ENCODE measurements at places on chromosomes 12 and 14. TPM values are rescaled to one million over a fixed set of nuclear protein-coding genes. Genes with fewer than 3 reads are reported as not detected.

DNA sequence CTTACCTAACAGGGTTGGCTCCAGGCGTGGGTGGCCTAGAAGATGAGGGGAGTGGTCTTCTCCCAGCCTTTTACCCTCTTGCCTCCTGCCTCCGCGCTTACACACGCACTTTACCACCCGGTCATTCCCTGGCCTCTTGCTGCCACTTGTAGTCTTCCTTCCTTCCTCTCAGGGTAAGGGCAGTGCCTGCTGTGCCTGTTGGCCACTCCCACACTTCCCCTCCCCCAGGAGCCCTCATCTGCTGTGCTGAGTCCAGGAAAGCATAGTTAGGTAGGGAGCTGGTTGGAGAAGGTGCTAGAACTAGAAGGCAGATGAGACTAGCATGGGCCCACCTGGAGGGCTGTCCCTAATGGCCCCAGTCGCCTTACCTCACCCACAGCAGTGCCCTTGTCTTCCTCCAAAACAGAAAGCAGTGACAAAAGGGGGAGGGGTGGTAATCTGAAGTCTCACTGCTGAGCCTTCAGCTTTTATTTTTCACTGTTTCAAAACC lies 54.3 kb upstream of the SRSF5 start:
- DNase-seq: no peak

- no peak for DNase-seq
Observed at GRCh38 chr12:64582862-64583261, 27.4 kb upstream of the RASSF3 start.

DNA sequence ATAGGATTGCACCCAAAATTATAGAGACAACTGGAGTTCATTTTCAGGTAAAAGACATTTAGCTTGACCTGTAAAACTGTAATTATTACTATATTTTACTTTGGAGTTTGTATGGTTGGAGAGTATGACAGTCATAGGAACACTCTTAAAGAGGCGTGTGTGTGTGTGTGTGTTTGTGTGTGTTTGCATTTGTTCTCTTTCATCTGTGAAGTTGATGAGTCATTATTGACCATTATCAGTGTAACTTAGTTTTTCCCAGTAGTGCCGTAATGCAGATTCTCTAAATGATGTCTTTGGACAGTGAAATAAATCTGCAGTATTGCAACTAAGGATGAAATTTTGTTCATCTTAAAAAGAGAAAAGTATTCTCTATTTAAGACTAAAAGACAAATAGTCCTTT lies 13.0 kb downstream of the WASHC4 start:
- no peak for DNase-seq

DNA sequence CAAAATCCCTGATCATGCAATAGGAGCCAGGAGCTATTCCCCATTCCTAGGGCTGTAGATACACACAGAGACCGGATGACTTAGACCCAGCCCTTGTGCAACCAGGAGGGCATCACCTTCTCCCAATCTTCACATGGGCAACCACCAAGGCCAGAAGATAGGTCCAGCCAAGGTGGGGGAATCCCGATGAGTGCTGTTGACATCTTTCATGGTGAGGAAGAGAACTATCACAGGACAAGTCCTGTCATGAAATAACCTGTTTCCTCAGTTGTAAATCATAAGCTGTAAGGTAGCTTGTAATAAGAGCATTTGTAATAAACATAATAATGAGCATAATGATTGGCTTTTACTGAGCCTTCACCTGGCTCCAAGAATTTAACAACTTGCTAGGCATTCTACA lies 89.5 kb downstream of the GCH1 start:
- no peak for DNase-seq

GRCh38 chr12:26874501-26875296 lies 41.7 kb upstream of the ITPR2 start:
- DNase-seq: no peak

DNA sequence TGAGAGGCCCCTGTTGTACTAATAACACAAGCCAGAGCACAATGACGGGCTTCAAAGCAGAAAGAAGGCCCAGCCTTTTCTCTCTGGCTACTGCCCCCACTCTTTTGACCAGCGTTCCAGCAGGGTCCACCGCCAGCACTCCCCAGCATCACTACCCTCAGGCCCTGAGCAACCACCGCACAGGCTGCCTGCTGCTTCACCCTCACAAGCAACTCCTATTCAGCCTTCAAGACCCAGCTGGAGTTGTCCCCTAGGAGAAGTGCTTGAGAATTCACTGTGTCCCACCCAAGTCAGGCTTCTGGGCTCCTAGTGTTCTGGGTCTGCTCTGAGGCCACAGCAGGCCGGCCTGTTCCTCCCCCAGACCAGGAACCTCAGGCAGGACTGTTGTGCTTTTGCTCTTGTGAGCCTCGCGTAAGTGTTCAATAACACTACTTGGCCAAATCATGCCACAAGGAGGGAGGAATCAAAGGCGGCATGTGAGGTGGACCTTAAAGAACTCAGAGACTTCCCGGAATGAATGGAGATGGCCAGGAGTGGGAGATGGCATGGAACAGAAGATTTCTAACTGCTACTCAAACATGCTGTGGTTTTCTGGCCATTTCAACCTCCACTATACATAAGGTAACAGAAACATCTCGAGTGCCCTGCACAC lies 83.3 kb upstream of the GPR68 start:
- DNase-seq: no peak

DNA sequence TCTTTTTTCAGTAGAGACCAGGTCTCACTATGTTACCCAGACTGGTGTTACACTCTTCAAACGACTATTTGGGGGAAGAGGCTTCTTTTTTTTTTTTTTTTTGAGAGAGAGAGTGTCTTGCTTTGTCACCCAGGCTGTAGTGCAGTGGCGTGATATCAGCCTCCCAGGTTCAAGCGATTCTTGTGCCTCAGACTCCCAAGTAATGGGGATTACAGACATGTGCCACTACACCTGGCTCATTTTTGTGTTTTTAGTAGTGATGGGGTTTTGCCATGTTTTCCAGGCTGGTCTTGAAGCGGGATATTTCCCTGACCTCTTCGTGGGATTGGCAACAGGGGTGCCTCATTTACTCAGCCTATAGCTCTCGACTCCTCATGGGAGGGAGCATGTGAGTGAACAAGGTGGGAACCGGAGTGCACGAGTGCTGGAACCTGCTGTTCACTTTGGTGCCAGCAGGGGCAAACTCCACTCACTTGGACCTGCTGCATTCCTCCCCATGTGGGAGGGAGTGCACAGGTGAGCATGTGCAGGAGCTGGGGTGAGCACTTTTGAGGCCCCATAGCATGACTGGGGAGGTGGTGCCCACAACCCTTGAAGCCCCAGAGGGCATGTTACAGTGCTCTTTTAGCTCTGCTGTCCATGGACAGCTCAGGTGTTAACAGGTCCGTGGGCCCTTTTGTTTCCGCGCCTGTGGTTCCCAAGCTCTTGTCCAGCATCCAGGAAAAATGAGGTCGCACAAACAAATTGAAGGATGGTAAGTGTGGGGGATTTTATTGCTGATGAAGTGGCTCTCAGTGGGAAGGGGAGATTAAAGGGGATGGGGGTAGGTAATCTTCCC lies 79.1 kb upstream of the HECTD1 start:
- no peak for DNase-seq

DNA sequence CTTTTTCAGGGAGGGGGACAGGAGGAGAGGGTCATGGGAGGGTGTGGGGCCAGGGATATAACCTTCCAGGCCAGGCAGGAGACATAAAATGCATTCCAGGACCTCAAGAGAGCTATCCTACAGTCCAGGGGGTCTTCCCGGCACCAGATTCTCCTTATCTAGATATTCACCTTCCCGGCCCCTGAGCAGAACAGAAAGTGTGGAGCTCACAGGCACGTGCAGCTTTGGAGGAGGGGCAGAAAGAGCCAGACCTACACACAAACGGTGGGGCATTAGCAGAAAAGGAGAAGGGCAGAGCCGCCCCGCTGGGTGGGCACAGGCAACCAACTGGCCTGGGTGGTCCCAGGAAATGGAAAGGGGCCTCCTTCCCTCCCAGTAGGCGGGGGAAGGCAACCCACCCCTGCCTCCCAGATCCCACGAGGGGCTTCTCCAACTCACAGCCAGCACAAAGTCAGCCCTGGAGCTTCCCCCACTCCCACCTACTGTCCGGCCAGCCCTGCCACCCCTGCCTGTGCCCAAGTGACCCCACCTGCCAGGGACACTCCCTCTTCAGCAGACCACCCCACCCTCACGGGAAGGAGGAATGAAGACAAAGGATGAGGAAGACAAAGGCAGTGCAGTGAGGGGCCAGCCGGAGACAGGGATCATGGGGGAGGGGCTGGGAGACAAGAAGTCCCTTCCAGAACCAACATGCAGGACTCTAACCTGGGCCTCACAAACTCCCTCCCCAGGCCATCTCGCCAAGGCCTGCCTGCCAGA lies 33.3 kb downstream of the CCDC85C start:
- no peak for DNase-seq

DNA sequence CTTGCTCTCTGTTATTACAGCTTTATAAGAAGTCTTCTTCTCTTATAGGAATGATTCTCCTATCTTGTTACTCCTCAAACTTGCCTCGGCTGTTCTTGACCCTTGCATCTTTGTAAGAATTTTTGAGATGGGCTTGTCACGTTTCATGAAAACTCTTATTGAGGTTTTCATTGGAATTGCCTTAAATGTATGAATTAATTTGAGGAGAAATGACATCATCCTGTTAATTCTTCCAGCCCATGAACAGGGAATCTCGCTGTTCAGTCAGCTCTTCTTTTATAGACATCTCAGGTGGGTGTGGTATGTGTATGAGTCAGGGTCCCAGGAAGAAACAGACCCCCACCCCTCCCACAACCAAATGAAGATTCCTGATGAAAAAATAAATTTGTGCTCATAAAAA lies 107.1 kb upstream of the MYL2 start:
- DNase-seq: no peak

GRCh38 chr12:51829011-51829481 lies 19.5 kb downstream of the FIGNL2 start:
- DNase-seq: no peak

DNA sequence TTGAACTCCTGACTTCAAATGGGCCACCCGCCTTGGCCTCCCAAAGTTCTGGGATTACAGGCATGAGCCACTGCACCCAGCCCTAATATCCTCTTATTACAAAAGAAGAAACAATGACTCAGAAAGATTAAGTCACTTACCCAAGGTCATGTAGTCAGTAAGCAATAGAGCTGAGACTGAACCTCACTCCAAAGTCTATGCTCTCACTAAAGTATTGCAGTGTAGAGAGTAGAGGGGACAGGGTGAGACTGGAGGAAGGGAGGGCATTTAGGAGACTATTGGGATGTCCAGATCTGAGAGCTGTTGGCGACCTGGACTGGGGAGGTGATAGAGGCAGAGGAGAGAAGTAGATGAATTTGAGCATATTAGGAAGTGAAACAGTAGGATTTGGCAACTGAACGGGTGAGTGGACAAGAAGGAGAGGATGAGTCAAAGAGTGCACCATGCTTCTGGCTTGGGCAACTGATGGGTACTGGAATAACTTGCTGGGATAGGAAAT lies 11.8 kb downstream of the P2RX7 start:
- no peak for DNase-seq

GRCh38 chr14:61652526-61653262 lies 42.6 kb upstream of the HIF1A start:
- no peak for DNase-seq

DNA sequence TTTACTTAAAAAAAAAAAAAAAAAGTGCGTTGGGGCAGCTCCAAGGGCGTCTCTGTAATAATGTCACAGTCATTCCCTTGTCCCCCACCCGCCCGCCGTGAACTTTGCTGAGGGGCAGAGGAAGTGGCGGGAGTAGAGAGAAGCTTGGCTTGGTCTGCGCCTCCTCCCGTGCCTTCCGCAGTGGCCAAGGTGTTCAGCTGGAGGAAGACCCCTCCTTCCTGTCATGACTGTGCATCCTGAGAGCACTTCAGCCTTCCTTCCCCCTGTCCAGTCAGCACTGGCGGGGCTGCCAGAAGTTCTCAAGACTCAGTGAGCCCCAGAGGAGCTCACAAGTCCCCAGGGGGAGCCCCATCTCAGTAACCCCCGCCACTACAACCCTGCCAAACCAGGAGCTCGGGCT lies 32.2 kb downstream of the AACS start:
- DNase-seq: no peak

DNA sequence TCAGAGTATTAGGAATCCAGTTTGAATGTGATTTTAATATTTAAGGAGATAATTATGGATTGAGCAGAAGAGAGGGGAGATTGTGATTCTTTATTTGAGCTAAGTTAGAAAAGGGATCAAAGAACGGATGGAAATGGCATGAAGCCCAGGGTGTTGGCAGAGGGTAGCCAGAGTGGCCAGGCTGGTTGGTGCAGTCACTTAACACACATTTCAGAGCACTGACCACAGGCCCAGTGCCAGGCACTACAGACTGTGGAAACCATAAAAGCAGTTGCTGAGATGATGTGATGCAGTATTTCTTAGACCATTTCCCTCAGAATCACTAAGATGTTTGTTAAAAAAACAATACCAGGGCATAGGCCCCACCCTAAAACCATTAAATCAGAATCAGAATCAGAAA lies 167.7 kb upstream of the AMIGO2 start:
- no peak for DNase-seq

DNA sequence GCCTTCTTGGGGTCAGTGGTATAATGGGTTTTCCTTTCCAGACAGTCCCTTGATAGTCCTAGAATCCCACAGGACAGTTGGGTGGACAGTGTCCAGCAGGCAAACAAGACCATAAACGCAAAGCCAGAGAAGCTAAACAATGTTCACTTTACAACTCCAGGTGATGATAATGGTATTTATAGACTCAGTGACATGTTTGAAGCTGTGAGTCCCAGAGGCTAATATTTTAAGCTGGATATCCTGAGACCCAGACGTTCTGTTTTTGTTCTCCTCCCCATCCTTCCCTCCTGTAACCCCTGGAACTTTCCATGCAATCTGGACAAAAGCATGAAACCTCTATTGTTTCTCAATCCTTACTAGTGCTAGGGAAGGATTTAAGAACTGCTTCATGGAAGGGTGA lies 121.0 kb downstream of the ZFP36L1 start:
- DNase-seq: no peak

DNA sequence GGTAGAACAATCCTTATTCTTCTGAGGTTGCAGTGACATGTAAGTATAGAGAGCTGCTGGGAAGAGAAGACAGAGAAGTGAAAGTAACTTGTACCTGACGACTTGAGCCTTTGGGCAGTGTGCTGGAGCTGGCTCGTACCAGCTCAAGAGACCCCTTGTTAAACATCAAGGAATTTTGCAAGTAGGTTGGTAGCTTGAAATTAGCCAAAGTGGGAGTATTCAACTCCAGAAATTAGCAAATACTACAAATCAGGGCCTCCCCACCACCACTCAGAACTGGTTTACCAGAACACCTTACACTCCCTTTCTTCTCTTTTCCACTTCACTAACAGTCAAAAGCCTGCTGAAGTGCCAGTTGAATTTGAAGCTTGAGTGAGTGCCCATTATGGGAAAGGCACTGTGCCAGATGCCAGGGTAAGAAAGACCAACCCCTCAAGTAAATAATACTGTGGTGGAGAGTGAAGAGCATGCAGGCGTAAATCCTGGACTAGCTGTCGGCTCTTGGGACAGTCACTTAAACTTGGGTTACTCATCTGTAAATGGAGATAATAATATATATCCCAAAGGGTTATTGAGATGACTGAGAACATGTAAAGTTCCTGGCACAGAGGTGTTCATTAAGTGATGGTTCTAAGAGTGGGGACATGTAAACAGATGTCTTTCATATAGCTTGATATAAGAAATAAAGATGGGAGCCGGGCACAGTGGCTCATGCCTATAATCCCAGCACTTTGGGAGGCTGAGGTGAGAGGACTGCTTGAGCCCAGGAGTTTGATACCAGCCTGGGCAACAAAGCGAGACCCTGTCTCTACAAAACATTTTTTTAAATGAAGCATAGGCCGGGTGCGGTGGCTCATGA lies 27.0 kb upstream of the EID3 start:
- no peak for DNase-seq

AMN gene
- total RNA-seq: 3.0 TPM

DDN gene
- total RNA-seq: 0.40 TPM

PTCSC3 gene
- not detected for total RNA-seq

OR11H7 gene
- total RNA-seq: not detected

DPPA3 gene
- not detected for total RNA-seq

P2RX4 gene
- 23.9 TPM for total RNA-seq
